ENCODE measurements at places on chromosomes 7 and 10. TPM values are rescaled to one million over a fixed set of nuclear protein-coding genes. Genes with fewer than 3 reads are reported as not detected.

Gene LFNG
- 21.7 TPM for total RNA-seq

Gene H2BK1
- not detected for total RNA-seq

Gene MYOF
- 369 TPM for total RNA-seq

Gene RAPGEF5
- 121 TPM for total RNA-seq

Gene CALHM1
- not detected for total RNA-seq

Gene RPA3
- total RNA-seq = 5.7 TPM

Gene SPDYE2B
- not detected for total RNA-seq

Gene MALRD1
- total RNA-seq = not detected

Gene MUC3A
- not detected for total RNA-seq

Gene GNAT3
- not detected for total RNA-seq

Gene NEBL
- total RNA-seq = 0.44 TPM

Gene CHST3
- 8.2 TPM for total RNA-seq

Gene ADRB1
- total RNA-seq = 0.05 TPM

Gene SHH
- 0.06 TPM for total RNA-seq

Gene ZSWIM8
- 83.3 TPM for total RNA-seq

Gene HTR5A
- not detected for total RNA-seq

Gene JMJD1C
- 130 TPM for total RNA-seq

Gene GFRA1
- total RNA-seq = 0.99 TPM

Gene ARPC1B
- 602 TPM for total RNA-seq

Gene CLRN3
- not detected for total RNA-seq

Gene C10orf90
- total RNA-seq = not detected

Gene AGBL3
- total RNA-seq = 2.5 TPM

Gene KIAA1549
- 8.7 TPM for total RNA-seq

Gene GPER1
- total RNA-seq = 1.8 TPM

Gene HECW1
- total RNA-seq = not detected

Gene VWC2
- total RNA-seq = not detected

Gene EEPD1
- 6.2 TPM for total RNA-seq

Gene NRCAM
- total RNA-seq = 14.8 TPM

Gene SH2D4B
- total RNA-seq = not detected

Gene STOX1
- 0.10 TPM for total RNA-seq

Gene GPR146
- 5.4 TPM for total RNA-seq

Gene TDRD1
- total RNA-seq = not detected

Gene SPOCK2
- 3.9 TPM for total RNA-seq

Gene LLCFC1
- total RNA-seq = not detected

Gene UCMA
- total RNA-seq = not detected

Gene STAG3
- total RNA-seq = 0.15 TPM

Gene VOPP1
- 154 TPM for total RNA-seq

Gene ZNF33A
- total RNA-seq = 12.0 TPM

Gene CALY
- total RNA-seq = not detected

Gene ADO
- total RNA-seq = 18.1 TPM

Gene CASTOR2
- total RNA-seq = 21.3 TPM

Gene NUTM2D
- 3.9 TPM for total RNA-seq

Gene TAS2R3
- total RNA-seq = not detected

Gene SCIN
- 0.58 TPM for total RNA-seq

Gene GRID2IP
- total RNA-seq = not detected

Gene UNCX
- not detected for total RNA-seq

Gene NUTM2B
- total RNA-seq = 0.99 TPM

Gene MRLN
- total RNA-seq = not detected

Gene INA
- total RNA-seq = 4.3 TPM

Gene STEAP1
- total RNA-seq = 1.5 TPM

Gene ERVW-1
- not detected for total RNA-seq

Gene IDE
- total RNA-seq = 26.0 TPM

Gene ATXN7L1
- total RNA-seq = 8.8 TPM

Measured in glomerular endothelial cell (primary cell).